ENCODE measurements at places on chromosomes 2 and 18.

- no peak for DNase-seq
Measured at GRCh38 chr18:76380791-76381405, 114.1 kb downstream of the ZNF516 start.

GRCh38 chr18:23173912-23174311 is 38.6 kb downstream of the CABLES1 start:
- no peak for DNase-seq

DNA sequence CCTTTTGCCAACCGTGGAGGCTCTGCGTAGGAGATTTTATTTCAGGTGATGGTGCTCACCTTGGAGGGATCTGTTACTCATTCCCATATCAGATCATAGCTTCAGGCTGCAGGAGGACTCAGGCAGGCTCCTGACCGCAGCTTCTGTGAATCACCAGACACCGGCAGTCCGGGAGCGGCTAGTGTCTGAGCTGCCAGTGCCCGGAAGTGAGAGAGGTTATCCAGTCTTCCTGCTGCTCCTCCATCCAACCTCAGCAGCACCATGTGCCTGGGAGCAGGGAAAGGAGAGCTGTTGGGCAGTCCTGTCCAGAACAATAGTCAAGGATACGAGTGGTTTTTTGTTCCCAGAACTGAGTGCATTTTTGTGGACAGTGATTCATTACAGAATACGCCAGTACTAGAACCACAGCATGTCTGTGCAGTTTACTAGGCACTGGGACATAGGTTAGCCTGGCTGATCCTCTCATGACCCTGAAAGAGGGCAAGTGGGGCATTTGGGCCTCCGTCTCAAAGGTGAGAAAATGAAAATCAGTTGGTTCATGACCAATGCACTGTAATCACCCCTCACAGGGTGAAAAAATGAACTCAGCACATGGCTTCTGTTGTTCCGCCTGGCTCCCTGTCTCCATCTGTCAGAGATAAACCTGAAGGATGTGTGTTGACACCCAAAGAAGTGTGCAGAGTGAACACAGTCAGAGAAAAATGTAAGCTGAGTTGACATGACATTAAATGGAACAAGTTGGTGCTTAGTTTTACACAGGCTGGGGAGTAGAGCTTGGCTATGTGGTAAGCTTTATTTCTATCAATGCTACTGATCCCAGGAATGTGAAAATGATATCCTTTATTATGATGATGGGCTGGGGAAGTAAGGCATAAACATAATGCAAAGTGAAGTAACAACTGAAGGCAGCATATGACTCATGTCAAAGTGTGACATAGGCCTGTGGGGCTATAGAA is 12.2 kb downstream of the FHOD3 start:
- DNase-seq = no peak

- no peak for DNase-seq
Measured at GRCh38 chr2:198376677-198377076, 572.3 kb downstream of the PLCL1 start.

All from naive thymus-derived CD8-positive, alpha-beta T cell (primary cell).